ENCODE measurements at places on chromosomes 12 and 14.

DNA sequence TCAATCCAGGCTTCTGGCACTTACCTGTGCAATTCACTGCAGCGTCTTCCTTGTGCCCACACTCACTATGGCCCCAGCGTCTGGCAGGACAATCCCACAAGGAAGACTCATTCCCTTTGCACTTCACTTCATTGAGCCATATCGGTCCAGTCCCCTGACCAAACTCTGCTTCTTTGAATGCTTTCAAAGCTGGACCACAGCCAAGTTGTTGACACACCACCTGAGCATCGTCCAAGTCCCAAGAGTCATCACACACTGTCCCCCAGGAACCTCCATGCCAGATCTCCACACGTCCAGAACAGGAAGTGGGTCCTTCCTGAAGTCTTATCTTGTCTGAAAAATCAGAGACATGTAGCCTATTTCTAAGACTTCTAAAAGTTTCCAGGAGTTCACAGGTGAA, 20.2 kb downstream of the CD163 start:
- no peak for DNase-seq

- peak; percentile 7 for DNase-seq
These were observed 210.6 kb downstream of the SLC6A15 start for GRCh38 chr12:84702001-84702400.

DNA sequence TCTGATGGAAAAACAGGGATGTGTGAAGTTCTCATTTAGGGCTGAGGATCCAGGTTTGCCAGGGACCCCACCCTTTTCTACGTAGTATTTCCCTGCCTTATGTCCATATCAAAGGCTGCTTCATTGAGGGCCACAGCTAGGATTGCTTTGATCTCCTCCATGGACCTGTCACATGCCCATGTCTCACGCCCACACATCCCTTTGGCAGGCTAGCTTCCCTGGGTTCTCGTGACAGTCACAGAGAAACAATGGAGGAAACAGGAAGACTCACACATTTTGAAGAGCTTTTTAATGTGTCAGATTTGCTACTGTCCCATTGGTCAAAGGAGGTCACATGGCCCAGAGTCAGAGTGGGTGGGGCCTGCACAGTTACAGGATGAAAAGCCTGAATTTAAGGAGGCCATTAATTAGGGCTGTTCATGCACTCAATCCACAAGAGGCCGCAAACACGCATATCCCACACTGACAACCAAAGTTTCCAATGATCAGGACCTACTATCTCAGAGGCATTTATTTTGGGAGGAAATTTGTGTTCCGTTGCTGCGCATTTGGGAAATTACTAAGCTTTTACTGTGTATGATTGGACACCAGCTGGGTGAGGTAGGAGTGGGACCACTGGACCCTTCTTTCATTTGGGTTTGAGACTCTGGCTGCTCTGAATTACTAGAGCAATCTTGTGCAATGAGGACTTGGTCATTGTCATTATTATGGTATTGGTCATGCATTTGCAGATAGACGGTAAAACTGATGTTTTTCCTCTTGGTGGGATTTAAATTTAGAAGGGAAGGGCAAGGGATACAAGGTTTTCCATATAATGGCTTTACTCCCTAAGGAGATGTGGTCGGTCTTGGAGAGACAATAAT, 266.2 kb downstream of the KTN1 start:
- no peak for DNase-seq

- DNase-seq, result peak; percentile 86
These were observed 1.3 kb downstream of the TC2N start for GRCh38 chr14:91866061-91866460.

DNA sequence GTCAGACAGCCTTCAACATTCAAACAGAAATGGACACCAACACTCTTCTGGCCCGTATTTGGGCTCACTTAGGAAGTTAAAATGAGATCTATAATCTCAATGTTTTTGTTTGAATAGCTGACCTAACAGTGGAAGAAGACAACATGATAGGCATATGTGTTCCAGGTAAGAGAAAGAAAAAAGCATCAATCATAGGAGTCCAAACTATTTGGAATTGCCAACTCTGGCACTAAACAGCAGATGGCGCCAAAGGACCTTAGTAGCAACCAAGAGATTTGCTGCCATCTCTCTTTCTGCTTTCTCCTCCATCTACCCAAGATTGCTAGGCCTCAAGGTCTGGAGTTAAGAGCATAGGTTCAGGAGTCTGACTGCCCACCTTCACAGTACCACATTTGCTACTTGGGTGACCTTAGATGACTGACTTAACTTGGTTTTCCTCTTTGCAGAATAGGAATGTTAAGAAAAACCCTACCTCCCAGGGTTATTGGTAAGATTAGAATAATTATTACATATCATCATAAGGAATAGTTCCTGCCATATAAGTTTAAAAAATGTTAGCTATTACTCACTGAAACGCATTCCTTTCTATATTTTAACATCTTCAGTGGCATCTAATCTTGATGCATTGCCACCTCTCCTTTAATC, 30.2 kb downstream of the PEX5 start:
- peak; percentile 80 for DNase-seq

GRCh38 chr12:94849411-94849976, 154.0 kb downstream of the NDUFA12 start:
- no peak for DNase-seq

GRCh38 chr14:36057452-36058116, 118.9 kb downstream of the PTCSC3 start:
- DNase-seq, result peak; percentile 84

GRCh38 chr12:75844985-75845384, 186.6 kb downstream of the PHLDA1 start:
- DNase-seq, result no peak

- DNase-seq, result no peak
These were observed 96.7 kb upstream of the BMP4 start for GRCh38 chr14:54053386-54053745.

DNA sequence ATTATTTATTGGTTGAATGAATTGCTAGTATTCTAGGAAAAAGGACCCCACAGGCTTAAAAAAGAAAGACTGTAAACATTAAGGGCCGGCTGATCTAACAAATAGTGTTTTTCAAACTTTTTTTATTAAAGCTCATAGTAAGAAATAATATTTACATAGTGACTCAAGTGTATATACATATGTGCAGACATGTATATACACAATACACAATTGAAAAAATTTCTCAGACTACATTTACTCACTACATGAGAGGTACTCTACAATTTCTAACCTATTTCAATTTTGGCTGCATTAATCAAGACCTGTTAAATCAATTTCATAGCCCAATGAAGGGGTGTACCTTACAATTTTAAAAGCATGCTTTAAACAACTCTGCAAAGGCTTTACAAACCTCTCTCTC, 17.5 kb downstream of the KCNH5 start:
- no peak for DNase-seq

DNA sequence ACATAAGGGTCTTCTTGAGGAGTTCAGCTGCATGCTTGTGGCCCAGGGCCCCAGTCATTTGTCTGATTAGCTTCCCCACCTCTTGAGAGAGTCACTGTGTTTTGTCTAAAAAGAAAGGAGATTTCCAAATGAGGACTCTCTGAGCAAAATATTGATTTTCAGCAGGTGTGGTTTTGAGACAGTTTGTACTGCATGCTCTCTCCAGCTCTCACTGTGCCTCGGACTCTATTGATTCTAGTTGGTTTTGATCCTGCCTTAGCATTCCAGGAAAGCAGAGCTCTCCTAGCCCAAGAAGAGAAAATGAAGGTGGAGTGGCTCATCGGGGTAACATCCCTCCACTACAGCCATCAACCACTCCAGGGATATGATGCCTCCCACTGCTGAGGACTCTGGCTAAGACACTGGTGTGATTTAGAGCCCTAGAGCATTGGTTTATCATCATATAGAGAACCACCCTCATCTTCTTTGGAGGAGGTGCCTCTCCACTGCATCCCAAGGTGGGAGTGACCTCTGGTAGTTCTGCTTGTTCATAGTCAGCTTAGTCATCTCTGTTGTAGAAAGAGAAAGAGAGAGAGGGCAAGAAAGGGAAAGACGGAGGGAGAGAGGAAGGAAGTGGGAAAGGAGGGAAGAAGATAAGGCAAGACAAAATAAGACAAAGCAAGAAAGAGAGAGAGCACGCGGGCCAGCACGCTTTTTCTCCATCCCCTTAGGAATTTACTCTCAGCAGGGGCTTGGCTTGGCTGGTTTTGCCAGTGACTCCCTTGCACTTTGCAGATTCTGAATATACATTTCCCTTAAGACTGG, 365.6 kb downstream of the DPF3 start:
- DNase-seq, result no peak

GRCh38 chr12:78792052-78792698, 72.4 kb upstream of the SYT1 start:
- no peak for DNase-seq

DNA sequence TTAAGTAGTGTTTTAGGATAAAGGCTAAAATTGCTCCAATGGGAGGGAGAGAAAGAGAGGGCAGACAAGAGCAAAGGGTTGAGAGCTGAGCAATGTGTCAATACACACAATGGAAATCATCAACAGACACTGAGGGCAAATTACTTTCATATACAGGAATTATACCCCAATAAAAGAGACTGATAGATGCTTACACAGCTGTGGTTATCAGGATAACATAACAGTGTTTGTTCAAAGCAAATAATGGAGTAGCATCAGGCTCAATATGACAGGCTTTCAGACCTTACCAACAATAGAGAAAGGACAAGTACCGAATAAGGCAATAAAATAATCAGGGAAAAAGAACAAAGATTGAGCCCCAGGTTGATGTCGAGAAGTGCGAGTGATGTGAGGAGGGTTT, 53.4 kb upstream of the DIO2 start:
- DNase-seq, result no peak

DNA sequence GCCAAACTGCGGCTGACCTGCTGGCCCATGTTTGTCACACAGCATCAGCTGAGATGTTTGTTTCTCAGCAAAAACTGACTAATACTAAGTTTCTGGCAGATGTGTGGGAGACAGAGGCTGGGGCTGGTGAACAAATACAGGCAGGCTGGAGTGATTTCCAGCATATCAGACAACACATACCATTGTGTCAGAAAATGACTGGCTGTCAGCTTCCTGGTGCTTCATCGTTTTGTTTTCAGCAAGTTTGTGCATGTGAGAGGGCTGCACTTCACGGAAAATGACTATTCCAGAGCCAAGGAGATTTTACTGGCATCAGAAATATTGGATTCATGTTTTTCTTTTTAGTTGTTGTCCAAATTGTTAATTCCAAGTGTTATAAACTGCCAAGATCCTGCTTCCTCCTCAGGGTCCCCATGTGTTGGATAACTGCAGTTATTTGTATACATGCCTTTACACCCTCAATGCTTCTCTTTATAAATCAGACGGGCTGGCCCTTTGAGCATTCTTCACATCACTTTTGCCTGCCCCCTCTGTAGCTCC, 145.7 kb downstream of the GALC start:
- DNase-seq, result no peak

GRCh38 chr12:104521731-104522130, 65.0 kb downstream of the CHST11 start:
- peak; percentile 35 for DNase-seq

DNA sequence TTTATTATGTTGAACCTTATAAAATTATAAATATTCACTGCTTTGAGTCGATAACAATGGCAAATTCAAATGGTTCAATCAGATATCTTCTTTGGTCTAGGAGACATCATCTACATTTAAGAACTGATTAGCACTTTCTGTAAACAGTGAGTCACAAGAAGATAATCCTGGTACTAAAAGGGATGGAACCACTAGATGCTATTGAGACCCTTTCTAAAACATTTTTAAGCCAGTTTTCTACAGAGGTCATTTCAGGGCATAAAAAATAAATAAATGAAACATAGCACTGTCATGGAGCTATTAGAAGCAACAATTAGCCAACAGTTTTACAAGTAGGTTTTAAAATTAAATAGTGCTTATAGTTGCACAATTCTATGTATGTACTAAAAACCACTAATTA, 212.2 kb downstream of the DUSP6 start:
- DNase-seq, result no peak

- no peak for DNase-seq
These were observed 7.0 kb upstream of the MAX start for GRCh38 chr14:65109357-65109756.

- DNase-seq, result no peak
These were observed 62.1 kb downstream of the WDR20 start for GRCh38 chr14:102201776-102202175.
